ENCODE measurements at places on chromosomes 2 and 18.
A peak's percentile ranks its signal among the peaks of the same experiment; 100 is the strongest.

DNA sequence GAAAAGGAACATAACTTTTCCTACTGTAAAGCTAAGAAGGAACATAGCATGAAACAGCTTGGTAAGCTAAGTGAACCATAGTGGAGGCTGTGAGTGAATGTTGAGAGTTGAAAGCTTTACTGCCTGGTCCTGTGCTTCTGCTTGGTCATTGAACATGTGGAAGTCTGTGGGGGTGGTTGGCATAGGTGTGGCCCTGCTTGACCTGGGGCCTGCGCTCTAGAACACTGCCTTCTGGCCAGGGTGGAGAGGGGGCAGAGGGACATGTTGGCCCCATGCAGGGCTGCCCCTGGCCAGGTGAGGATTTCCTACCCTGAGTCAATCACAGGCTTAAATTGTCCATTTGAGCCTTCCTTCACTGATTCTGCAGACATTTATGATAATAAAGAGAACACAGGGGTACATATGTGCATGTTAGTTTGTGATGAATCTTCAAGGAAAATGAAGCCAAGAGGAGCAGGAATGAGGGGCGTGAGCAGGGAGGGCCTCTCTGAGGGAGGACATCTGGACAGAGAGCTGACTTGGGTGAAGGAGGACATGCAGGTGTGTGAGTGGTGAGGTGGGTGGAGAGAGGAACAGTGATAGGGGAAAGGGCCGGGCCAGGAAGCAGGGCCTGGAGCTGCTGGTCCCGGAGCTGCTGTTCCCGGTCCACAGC is 16.6 kb downstream of the TRAF3IP1 start:
- DNase-seq = no peak

DNA sequence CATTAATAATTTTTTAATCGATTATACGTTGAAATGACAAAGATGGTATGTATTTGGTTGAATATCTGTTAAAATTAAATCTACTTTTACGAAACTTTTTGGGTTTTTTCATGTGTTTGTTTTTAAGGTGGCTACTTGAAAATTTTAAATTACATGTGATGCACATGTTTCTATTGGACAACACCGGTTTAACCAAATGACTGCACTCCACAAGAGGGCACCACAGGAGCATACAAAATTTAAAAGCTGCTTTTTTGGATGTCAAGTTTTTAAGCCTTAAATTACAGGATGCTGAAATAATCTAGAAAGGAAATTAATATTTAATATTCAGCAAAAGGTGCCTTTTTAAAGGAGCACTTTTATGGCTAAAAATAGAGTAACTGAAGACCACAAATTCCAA is 98.7 kb downstream of the ACVR1 start:
- DNase-seq = no peak

DNA sequence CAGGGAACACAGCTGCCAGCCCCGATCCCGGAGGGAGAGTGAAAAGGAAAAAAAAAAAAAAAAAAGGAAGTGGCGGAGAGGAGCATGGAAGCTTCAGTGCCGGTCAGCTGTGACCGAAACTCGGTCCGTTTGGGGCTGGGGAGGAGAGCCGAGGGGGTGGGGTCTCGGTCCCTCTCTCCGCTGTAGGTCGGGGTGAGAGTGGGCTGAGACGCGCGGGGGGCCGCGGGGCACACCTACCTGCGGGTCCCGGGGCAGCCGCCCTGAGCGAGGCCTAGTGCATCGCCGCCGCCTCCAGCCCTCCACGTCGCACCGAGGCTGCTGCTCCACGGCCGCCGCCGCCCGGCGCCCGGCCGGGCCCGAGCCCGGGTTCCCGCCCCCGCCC is 536 bp downstream of the VPS54 start:
- peak; percentile 40 for DNase-seq

DNA sequence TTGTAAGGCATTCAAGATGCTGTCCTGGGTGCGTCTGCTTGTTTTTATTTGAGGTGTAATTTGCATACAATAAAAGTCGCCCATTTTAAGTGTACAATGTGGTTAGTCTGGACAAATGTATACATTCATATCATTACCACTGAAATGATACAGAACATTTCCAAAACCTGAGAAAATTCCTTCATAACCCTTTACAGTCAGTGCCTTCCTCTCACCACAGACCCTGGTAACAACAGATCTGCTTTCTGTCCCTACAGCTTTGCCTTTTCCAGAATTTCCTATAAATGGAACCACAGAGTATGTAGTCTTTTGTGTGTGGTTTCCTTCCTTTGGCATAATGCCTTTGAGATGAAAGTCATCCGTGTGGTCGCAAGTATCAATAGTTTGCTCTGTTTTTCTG is 45.8 kb upstream of the NFU1 start:
- DNase-seq = no peak

- DNase-seq = no peak
These were observed 91.4 kb upstream of the NCK2 start for GRCh38 chr2:105653302-105653701.

DNA sequence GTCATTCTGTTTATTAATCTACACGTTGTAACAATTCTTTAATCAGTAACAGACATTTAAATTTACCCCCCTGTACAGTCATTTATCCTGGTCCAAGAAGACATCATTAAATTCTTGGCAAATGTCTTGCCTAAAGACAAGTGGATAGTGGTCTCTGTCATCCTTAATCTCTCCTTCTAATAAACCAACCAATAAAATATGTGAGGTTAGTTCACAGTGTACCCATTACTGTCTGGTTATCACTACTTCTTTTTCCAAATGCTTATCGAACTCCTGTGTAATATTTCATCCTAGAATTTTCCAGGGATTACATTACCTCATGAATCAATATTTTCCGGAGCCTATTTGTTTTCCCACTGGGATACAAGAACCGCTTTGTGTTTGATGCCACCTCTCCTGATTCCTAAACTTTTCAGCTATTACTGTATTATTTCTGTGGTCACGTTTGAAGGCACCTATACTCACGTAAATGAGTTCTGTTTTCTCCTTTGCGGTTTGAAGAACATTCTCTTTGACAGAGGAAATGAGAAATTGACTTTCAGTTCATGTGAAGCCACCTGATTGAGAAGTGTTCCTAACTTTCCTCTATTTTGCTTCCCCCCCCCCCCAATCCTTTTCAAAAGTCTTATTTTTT is 131.5 kb downstream of the RTN4 start:
- no peak for DNase-seq

- no peak for DNase-seq
These were observed 108.6 kb downstream of the CRIM1 start for GRCh38 chr2:36464006-36464721.

DNA sequence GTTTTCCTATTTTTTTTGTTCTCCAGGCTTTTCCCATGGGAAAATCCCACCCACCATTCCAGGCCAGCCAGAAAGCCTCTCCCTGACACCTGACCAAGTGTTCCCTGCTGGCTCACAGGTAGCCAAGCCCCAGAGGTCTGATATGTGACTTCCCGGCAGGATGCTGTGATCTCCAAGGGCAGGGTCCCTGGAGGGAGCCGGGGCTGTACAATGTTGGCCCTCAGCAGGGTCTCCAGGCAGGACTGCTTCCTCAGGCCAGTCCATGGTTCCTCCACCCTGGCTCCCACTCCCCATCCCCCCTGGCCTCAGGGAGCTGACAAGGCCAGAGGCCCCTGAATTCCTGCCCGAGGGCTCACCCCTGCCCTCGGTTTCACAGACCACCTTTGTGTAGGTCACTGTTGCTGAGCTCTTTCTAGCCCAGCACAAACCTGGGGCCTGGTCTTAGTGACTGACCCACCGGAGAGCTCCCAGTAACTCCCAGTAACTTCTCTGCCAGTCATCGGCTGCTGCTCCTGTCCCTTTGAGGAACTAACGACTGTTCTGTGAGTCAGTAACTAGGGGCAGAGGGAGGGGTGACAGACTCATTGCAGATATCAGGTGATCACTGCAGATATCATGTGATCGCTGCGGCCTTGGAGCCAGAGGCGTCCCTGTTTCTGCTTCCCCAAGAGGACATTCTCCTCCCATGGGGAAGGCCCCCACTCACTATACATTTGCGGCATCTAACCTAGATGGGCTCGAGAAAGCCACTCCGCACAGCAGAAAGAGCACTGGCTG is 38.7 kb downstream of the SDC1 start:
- no peak for DNase-seq

DNA sequence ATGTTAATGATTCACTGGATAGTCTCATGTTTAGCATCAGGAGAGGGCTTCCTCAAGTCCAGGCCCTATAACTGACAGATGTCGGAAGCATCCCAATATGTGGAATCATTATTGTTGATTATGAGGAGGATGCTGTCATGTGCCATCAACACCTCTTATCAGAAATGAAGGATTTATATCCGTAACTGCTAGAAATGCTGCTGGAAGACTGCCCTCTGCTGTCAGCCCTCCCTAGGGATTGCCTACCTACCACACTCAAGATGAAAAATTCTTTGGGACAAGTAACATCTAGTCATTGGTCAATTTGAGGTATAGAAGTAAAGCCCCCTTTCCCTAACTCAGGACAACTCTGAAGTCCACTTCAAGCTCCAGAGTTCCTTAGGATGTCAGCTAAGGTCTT is 1166.5 kb upstream of the NXPH2 start:
- no peak for DNase-seq

DNA sequence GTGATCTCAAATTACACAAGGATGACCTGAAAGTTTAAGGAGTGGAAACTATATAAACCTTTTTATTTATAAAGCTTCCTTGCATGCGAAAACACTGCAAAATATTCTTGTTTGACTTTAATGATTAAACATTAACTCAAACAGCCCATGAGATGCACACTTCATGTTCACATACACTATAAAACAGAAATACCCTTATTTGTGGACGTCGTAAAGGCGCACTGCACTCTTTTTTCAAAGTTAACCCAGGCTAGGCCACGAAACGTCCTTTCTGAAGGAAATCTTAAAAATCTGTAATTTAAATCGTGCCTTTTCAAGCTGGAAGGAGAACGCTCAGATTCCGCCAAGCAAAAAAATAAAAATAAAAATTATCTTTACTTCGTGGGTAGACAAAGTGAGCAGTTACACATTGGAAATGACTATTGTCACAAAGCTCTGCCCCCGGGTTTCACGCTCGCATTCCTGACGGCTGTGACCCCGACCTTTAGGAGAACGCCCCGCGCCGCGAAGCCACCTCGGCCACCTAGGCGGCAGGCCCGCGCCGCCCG is 728 bp downstream of the FAM168B start:
- no peak for DNase-seq

- no peak for DNase-seq
These were observed 383.5 kb downstream of the ZEB2 start for GRCh38 chr2:144136297-144137010.

- DNase-seq = no peak
These were observed 101.9 kb downstream of the CTIF start for GRCh38 chr18:48640566-48641270.

- DNase-seq = no peak
These were observed 190.4 kb upstream of the ID2 start for GRCh38 chr2:8491296-8492027.

- DNase-seq = no peak
These were observed 4.5 kb upstream of the C2orf74 start for GRCh38 chr2:61157371-61158003.

DNA sequence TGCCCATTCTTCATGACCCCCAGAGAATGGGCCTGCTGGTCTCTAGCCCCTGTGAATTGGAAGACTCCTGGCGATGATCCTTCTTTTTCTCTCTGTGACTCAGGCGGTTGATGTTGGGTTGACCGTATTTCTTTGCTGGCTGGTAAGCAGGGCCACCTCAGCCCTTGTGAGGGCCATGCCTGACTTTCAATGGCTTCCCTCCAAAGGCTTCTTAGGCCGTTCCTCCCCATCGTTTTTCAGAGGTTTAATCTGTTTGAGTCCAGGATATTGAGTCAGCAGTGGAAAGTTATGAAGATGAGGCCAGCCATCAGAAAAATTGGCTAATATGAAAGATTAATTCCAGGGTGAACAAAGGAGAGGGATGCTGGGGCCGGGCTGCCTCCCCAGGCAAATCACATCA is 13.6 kb downstream of the HPCAL1 start:
- no peak for DNase-seq

GRCh38 chr2:43135583-43135982 is 90.8 kb downstream of the ZFP36L2 start:
- DNase-seq = no peak

GRCh38 chr2:8116661-8117060 is 565.2 kb upstream of the ID2 start:
- no peak for DNase-seq

DNA sequence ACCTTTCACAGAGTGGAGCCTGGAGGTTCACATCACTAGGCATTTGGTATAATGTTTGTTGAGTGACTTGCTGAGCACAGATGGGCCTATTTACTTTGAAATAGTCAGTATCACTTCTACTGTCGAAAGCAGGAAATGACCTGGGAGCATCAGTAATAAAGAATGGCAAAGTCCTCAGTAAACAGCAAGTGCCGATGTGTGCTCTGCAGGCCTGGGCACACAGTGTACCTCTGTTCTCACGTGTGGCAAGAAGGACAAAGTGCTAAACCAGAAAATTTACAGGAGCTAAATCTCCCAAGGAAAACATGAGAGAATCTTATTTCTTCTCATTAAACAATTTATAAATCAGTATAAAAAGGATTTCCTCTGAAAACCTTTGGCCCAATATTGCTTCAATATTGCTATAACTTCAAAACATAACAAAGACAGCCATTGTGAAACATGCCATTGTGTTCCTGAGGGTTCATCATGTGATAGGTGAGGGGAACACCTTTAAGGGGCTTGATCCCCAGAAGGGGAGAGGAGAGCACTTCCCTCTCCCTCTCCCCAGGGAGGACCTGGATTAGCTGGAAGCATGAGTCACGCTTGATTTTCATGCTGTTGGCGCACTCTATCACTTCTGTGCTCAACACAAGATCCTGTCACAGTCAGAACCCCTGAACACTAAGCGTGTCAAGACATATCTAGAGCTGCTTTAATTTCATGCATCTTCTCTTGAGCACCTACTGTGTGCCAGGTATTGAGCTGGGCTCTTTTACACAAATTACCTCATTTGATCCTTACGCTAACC is 131.5 kb upstream of the SMAD2 start:
- DNase-seq = no peak

DNA sequence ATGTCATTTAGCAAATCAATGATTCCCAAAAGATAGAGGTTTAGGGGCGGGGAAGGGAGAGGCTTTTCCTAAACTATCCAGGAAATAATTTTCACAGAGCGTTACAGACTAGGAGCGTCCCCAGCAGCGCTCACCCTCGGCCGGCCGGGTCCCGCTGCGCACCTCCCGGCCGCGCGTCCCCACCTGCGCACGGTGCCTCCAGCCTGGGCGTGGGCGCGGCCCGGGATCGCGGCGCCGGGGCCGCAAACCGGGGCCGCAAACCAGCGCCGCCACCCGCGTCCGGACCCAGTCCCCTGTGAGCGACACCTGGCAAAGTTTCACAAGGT is 684 bp upstream of the ZCCHC2 start:
- no peak for DNase-seq

- DNase-seq = no peak
These were observed 247.7 kb downstream of the GLI2 start for GRCh38 chr2:120983344-120983743.
